ENCODE measurements at places on chromosomes 16 and 17.

DNA sequence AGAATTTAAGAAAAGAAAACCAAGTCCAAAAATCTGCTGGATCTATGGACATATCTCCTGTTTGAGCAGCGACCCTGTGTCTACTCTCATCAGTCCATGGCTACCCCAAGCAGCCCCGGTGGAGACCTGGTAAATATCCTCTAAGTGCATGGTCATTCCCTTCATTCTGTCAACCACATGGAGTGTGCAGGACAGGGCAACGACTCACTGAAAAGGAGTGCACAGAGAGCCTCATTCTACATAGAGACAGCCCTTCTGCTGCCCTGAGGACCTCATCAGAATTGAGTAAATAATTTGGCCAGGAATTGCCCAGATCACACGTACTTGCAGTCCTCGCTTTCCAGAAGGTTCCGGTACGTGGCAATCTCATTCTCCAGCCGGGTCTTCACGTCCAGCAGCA is 3.0 kb downstream of the KRT38 start:
- DNase-seq: no peak
- H3K27ac ChIP-seq: no peak overlapping the region
- H3K27me3 ChIP-seq: no peaks in the 10 kb centered on the region
- H3K36me3 ChIP-seq: no peaks in the 10 kb centered on the region

- DNase-seq: no peak
- no peak overlapping the region for H3K4me3 ChIP-seq
- H3K4me1 ChIP-seq: peaks cover 4% of the 10 kb centered on the region
Observed at GRCh38 chr17:82993005-82993404, 86.4 kb upstream of the METRNL start.

DNA sequence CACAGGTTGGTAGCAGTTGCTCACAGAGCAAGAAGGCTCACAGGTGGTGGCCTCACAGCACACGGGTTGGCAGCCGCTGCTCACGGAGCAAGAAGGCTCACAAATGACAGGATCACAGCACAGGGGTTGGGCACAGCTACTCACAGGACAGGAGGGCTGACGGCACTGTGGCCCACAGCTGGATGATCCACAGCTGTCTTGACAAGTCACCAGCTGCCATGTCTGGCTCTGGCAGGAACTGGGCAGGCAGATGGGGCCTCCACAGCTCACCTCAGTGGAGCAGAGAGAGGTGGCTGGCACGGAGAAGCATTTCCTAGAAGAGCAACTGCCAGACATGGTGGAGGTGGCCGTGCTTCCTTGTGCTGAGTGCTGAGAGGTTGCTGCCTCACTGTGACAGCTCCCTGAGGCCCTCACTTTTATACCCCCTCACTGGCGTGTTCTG is at the start of gene KRTAP16-1:
Gene KRTAP16-1, minus strand, starts transcription at position 392 of the 442 bp plus-strand sequence. Its CDS starts 56 bp downstream, at position 336.
- peaks cover 45% of the 10 kb centered on the region for H3K4me1 ChIP-seq
- no peaks in the 10 kb centered on the region for H3K27me3 ChIP-seq
- H3K36me3 ChIP-seq: no peaks in the 10 kb centered on the region
- H3K4me3 ChIP-seq: peak within 1 kb of the TSS; percentile 32
- peak within 1 kb of the TSS; percentile 78 for H3K27ac ChIP-seq

DNA sequence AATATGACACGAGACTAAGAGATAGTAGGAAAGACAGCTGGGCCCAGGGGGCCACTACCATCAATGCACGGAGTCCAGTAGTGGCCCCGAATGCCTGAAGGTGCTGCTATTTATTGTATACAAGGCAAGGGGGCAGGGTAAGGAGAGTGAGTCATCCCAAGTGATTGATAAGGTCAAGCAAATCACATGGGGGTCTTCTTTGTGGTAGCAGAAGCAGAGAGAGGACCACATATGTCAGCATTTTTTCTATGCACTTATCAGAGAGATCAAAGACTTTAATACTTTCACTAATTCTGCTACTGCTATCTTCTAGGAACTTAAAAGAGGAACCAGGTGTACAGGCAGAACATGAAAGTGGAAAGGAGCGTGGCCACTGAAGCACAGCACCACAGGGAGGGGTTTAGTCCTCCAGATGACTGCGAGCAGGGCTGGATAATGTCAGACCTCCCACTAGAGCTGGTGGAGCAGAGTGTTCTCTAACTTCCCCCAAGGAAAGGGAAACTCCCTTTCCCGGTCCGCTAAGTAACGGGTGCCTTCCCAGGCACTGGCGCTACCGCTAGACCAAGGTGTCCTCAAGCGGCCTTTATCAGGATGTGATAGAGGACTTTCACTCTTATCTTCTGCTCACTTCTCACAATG is 26.4 kb upstream of the ARL4D start:
- DNase-seq: no peak
- H3K27ac ChIP-seq: peak overlapping the region; percentile 50
- H3K27me3 ChIP-seq: peaks cover 1% of the 10 kb centered on the region
- no peak overlapping the region for H3K4me3 ChIP-seq

GRCh38 chr17:38707678-38708351 is 2.7 kb downstream of the MLLT6 start:
- peak overlapping the region; percentile 96 for H3K4me3 ChIP-seq
- H3K27me3 ChIP-seq: no peaks in the 10 kb centered on the region
- peak overlapping the region; percentile 96 for H3K27ac ChIP-seq

GRCh38 chr16:82061861-82062525 is 26.9 kb downstream of the HSD17B2 start:
- H3K4me1 ChIP-seq: peaks cover 3% of the 10 kb centered on the region
- peak; percentile 8 for DNase-seq
- peaks cover 4% of the 10 kb centered on the region for H3K27me3 ChIP-seq
- no peak overlapping the region for H3K4me3 ChIP-seq
- H3K27ac ChIP-seq: no peak overlapping the region

GRCh38 chr16:57007050-57007449 is 17.7 kb downstream of the NLRC5 start:
- H3K27me3 ChIP-seq: no peaks in the 10 kb centered on the region
- H3K4me3 ChIP-seq: peak overlapping the region; percentile 38
- H3K36me3 ChIP-seq: peaks cover 47% of the 10 kb centered on the region
- no peak for DNase-seq
- H3K27ac ChIP-seq: peak overlapping the region; percentile 74

GRCh38 chr16:4723071-4723767 is 10.9 kb downstream of the ANKS3 start:
- peaks cover 12% of the 10 kb centered on the region for H3K36me3 ChIP-seq
- H3K4me1 ChIP-seq: no peaks in the 10 kb centered on the region
- DNase-seq: no peak
- no peak overlapping the region for H3K27ac ChIP-seq
- no peaks in the 10 kb centered on the region for H3K27me3 ChIP-seq

GRCh38 chr16:28009586-28010373 is 53.7 kb downstream of the GSG1L start:
- no peaks in the 10 kb centered on the region for H3K4me1 ChIP-seq
- no peak for DNase-seq
- H3K36me3 ChIP-seq: no peaks in the 10 kb centered on the region
- no peak overlapping the region for H3K4me3 ChIP-seq

- peaks cover 12% of the 10 kb centered on the region for H3K27me3 ChIP-seq
- no peak for DNase-seq
- H3K36me3 ChIP-seq: no peaks in the 10 kb centered on the region
- H3K27ac ChIP-seq: no peak overlapping the region
- H3K4me3 ChIP-seq: no peak overlapping the region
- no peaks in the 10 kb centered on the region for H3K4me1 ChIP-seq
Observed at GRCh38 chr17:36736201-36737156, 135.1 kb downstream of the MRM1 start.

DNA sequence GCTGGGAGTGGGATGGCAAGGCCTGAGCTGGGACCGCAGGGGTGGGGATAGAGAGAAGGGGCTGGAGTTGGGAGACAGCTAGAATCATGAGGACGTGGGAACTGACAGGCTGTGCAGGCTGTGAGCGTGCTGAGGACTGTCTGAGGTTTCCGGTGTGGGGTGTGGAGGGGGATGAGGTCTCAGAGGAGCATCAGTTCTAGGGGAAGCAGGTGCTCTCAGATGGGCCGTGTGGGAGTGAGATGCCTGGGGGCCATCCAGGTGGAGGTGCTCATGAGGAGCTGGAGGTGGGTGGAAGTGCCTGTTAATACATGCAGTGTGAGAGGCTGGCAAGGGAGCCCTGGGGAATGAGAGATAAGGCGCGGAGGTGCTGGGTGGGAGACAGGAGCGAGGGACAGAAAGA is 27.2 kb downstream of the HASPIN start:
- no peak overlapping the region for H3K27ac ChIP-seq
- peaks cover 2% of the 10 kb centered on the region for H3K27me3 ChIP-seq
- H3K4me3 ChIP-seq: no peak overlapping the region
- DNase-seq: no peak
- H3K4me1 ChIP-seq: peaks cover 33% of the 10 kb centered on the region
- no peaks in the 10 kb centered on the region for H3K36me3 ChIP-seq

- H3K4me3 ChIP-seq: no peak overlapping the region
- H3K36me3 ChIP-seq: no peaks in the 10 kb centered on the region
- no peak for DNase-seq
- no peak overlapping the region for H3K27ac ChIP-seq
- H3K4me1 ChIP-seq: no peaks in the 10 kb centered on the region
- H3K27me3 ChIP-seq: no peaks in the 10 kb centered on the region
Observed at GRCh38 chr16:61228371-61228770, 807.9 kb downstream of the CDH8 start.

- H3K27me3 ChIP-seq: no peaks in the 10 kb centered on the region
- DNase-seq: peak; percentile 61
- H3K36me3 ChIP-seq: peaks cover 72% of the 10 kb centered on the region
- peak overlapping the region; percentile 79 for H3K27ac ChIP-seq
- H3K4me1 ChIP-seq: peaks cover 77% of the 10 kb centered on the region
- H3K4me3 ChIP-seq: peak overlapping the region; percentile 58
Observed at GRCh38 chr17:39813631-39814030, 50.5 kb downstream of the IKZF3 start.

DNA sequence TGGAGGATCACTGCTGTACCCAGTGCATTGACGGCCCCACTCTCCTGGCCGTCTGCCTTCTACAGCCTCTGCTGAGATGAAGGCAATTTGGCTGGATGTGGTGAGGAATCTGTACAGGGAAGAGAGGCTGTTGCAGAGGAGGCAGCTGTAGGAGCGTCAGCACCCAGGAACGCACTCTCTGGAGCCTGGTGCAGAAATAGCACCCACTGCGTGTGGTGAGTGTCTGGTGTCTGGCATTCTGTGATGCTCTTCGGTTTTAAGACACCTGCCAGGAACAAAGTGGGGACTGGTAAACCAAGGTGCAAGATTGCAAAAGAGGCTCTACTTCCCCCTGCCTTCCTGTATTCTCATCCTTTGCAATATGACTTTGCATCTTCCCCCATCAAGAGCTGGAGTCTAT is 187.5 kb upstream of the SDK2 start:
- peaks cover 2% of the 10 kb centered on the region for H3K27me3 ChIP-seq
- no peak overlapping the region for H3K4me3 ChIP-seq
- H3K27ac ChIP-seq: no peak overlapping the region
- H3K4me1 ChIP-seq: peaks cover 23% of the 10 kb centered on the region

DNA sequence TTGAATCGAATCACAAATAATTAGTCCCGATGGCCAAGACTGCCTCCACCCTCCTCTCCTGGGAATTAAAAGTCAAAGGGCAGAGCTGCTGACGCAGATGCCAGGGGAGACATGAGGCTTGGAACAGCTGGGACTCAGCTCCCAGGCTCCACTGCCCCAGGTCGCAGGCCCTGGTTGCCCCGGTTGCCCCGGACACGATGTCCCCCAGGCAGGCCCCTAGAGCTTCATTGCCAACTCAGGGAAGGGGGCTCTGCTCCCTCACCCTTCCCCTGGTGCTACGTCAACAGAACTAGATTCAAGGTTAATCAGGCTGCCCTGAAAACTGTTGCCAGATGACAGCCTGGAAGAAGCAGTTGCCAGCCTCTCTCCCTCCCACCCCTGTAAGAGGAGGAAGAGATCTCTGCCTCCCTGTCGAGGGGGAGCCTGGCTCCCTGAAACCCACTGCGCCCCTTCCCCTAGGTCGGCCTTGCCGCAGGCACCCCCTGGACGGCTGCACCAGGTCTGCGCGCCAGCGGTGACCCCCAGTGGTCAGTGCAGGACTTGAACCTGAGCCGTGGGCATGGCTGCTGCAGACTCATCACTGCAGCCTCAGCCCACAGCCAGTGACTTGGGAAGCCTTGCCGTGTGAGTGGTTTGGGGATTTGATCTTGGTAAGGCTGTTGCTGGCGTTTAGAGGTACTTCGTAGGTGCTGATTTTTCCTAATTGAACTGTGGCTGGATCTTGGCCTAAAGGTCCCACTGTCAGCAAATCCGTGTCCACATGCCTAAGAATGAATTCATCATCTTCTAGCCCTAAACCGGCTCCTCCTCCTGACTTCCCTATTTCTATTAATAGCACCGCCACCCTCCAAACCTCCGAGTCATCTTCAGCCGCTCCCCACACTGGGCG is 84.1 kb upstream of the TOB1 start:
- no peak overlapping the region for H3K4me3 ChIP-seq
- H3K27me3 ChIP-seq: no peaks in the 10 kb centered on the region
- peak; percentile 66 for DNase-seq
- no peak overlapping the region for H3K27ac ChIP-seq
- no peaks in the 10 kb centered on the region for H3K36me3 ChIP-seq

DNA sequence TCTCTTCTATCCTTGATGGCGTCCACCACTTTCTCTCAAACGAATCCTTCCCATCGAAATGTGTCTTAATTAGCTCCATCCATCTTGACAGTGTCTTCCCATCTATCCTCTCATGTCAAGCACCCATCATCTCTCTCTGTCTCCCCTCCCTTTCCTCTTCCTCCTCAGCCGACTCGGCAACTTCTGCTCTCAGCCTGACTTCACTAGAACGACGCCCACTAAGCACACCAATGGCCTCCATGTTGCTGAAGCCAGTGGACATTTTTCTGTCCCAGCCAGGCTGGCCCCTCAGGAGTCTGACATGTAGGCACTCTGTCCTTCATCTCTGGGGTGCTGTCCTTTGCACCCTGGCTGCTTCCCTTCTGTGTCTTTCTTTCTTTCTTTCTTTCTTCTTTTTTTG is 2.5 kb upstream of the SPATA20 start:
- H3K4me3 ChIP-seq: no peak overlapping the region
- H3K27me3 ChIP-seq: peaks cover 12% of the 10 kb centered on the region
- no peaks in the 10 kb centered on the region for H3K36me3 ChIP-seq

- no peak overlapping the region for H3K4me3 ChIP-seq
- H3K27ac ChIP-seq: no peak overlapping the region
- H3K27me3 ChIP-seq: no peaks in the 10 kb centered on the region
- no peaks in the 10 kb centered on the region for H3K36me3 ChIP-seq
Observed at GRCh38 chr16:35365675-35366074, 1906.3 kb downstream of the TP53TG3F start.

GRCh38 chr16:65698791-65699321 is 577.0 kb upstream of the CDH11 start:
- H3K4me1 ChIP-seq: no peaks in the 10 kb centered on the region
- H3K36me3 ChIP-seq: no peaks in the 10 kb centered on the region
- no peak overlapping the region for H3K4me3 ChIP-seq
- DNase-seq: no peak
- no peaks in the 10 kb centered on the region for H3K27me3 ChIP-seq

DNA sequence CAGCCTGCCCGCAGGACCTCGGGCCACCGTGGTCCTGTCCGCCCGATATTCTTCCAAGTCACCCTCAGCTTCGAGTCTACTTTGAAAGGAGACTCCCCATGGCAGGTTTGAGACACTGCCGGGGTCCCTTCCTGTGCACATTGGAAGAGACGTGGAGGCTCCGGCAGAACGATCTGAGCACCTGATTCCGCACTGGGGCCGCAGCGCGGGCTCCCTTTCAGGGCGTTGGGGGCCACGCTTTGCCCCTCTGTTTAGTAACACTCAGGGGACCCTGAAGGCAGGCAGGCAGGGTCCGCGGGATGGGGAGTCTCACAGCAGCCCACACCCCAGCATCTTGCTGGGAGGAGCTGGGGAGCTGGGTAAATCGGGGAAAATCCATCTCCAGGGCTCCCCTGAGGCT is 30.6 kb downstream of the SOX8 start:
- no peak overlapping the region for H3K27ac ChIP-seq
- H3K27me3 ChIP-seq: peaks cover 6% of the 10 kb centered on the region
- no peak for DNase-seq
- no peak overlapping the region for H3K4me3 ChIP-seq
- no peaks in the 10 kb centered on the region for H3K36me3 ChIP-seq
